Heart left ventricle (tissue), 16 donors: ENCODE measurements at places on chromosomes 7 and 10. TPM values are rescaled to one million over a fixed set of nuclear protein-coding genes. Genes with fewer than 3 reads are reported as not detected.

DNA sequence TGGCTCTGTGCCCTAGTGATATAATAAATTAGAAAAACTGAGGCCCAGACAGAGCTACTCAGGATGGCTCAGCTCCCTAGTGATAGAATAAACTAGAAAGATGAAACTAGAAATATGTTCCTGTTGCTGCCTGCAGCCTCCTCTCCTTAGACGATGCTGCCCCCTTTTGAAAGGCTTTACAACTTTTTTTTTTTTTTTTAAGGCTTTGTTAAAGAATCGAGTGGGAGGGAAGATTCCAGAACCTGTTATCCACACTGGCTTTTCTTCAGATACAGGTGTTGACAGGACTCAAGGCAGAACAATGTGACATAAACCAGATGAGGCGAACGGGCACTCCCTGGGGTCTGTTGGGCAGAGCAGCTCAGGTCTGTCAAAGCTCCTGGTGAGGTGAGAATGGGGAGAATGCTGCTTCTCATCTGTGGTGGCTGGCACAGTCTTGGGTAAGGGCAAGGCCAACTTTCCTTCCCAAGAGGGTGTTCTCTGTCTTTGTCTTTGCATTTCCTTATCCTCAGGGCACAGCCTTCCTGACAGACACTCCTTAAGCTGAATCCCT lies 175.1 kb downstream of the COBL start:
- no peak for DNase-seq

DNA sequence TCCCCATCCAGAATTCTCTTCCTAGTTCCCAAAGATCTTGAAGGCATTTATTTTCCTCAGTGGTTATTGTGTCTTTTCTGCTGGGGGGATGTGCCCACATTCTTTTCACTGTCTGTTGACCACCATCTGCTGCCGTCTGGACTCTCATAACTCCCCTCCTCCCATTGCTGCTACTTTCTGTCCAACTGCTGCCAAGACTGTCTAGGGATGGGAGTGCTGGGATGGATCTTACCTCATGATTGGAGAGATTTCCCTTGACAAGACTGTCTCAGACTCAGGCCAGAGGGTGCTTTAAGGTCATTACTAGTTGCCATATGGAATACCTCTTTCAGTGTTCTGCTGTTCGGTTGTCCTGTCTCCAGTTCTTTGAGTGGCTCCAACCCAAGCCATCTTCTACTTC lies 141.6 kb downstream of the C1GALT1 start:
- no peak for DNase-seq

- no peak for DNase-seq
Measured at GRCh38 chr10:86862373-86862772, 95.0 kb downstream of the MMRN2 start.

DNA sequence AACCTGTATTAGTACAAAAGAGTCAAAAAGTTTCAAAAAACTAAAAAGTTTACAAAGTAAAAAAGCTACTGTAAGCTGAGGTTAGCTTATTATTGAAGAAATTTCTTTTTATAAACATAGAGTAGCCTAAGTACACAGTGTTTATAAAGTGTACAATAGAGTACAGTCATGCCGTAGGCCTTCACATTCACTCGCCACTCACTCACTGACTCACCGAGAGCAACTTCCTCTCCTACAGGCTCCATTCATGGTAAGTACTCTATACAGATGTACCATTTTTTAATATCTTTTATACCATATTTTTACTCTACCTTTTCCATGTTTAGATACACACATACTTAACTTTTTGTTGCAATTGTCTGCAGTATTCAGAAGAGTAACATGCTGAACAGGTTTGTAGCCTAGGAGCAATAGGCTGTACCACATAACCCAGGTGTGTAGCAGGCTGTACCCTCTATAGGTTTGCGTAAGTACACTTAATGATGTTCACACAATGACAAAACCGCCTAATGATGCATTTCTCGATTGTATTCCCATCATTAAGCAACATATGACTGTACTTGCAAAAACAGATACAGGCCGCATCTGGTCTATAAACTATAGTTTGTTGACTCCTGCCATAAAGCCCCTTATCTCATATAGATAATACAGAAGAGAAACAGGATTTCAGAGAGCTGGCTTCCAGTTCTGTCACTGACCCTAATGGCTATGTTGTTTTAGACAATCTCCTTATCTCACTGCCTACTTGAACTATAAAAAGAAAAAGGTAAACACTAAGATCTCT lies 438.8 kb downstream of the HTR7 start:
- DNase-seq: no peak

DNA sequence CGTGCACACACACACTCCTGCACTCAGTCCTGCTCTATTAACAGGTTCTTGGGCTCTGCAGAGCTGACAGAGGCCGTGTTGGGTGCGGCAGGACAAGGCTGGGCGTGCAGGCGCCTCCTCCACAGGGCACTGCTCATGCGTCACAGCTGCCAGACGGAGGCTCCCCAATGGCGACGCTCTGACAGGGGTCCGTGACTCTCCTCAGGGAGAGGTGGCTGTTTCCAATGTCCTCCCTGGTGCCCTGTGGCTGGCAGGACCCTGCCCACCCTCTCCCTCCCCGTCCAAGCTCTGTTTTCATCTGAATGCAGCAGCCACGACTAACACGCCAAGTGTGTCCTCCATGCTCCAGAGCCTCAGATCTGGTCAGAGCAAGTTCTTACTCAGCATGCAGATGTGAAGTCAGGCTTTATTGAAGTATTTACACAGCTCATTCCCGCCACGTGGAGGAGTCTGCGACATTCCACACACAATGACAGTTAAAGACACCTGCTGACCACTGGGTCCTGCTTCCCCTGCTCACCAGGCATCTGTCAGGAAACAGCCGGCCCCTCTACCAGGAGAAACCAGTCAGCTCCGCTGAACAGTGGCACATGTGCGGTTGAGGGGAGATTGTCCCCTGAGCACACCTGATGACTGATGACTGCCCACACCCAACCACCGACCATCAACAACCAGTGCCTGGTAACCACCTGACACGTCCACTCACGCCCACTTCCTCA lies 116.7 kb downstream of the VIPR2 start:
- peak; percentile 11 for DNase-seq

DNA sequence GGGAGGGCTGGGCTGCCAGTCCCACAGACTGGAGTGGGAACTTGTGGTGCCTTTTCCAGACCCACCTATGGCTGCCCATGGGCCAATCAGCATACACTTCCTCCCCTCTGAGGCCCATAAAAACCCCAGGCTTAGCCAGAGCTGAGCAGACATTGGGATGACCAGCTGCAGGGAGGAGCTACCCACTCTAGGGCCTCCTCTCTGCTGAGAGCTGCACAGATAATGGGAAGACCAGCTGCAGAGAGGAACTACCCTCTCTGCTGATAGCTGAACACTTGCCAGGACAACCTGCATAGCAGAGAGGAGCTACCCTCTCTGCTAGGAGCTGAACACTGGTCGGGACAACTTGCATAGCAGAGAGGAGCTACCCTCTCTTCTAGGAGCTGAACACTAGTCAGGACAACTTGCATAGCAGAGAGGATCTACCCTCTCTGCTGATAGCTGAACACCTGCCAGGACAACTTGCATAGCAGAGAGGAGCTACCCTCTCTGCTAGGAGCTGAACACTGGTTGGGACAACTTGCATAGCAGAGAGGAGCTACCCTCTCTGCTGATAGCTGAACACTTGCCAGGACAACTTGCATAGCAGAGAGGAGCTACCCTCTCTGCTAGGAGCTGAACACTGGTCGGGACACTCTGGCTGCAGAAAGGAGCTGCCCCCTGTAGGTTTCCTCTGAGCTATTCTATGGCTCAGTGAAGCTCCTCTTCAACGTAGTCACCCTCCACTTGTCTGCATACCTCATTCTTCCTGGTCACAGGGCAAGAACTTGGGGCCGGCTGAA lies 88.3 kb upstream of the CACUL1 start:
- DNase-seq: no peak

GRCh38 chr10:116809483-116810119 lies 39.7 kb upstream of the ENO4 start:
- DNase-seq: no peak

- DNase-seq: no peak
Measured at GRCh38 chr7:129665013-129665401, 53.5 kb downstream of the NRF1 start.

DNA sequence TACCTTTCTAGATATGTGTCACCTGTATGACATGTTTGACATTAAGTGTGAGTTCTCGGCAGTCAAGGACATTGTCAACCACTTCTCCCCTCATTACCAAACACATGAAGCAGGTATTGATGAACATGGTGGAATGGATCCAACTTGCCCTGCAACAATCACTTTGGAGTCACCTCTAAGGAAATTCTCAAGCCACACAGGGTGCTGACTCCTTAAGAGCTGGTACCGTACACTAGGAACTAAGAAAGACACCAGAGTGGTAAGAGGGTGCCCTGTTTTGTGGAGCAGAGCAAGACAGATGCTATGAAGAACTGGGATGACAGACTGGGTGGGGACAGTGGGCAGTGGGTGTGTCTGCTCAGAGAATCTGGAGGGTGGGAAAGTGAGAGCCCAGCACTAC lies 17.4 kb upstream of the SORBS1 start:
- no peak for DNase-seq

DNA sequence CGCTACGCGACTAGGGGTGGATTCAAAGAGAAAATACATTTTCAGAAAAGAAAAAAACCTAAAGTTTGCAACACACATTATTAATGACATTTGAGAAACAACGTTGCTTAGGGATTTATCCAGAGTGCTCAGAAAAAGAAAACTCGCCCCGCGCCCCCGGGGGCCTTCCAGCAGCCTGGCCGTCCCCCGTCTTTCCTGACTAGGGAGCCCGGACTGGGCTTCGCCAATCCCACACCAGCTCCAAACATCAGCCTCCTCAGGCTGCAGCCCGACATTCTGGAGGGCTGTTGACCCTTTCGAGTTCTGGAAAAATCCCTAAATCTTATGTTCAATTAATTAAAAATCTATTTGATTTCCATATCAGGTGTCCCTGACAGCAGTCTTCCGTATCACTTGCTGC lies 48.6 kb downstream of the CLEC2L start:
- DNase-seq: no peak

DNA sequence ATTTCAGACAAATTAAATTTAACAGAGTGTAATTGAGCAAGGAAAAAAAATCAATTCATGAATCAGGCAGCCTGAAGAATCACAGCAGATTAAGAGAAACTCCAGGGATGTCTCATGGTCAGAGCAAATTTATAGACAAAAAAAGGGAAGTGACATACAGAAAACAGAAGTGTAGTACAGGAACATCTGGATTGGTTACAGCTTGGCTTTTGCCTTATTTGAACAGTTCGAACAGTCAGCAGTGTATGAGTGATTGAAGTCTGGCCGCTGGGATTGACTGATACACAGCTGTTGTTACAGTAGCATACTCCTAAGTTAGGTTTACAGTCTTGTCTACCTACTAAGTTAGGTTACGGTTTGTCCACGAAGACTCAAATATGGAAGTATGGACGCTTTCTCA lies 255.3 kb downstream of the HPSE2 start:
- no peak for DNase-seq

DNA sequence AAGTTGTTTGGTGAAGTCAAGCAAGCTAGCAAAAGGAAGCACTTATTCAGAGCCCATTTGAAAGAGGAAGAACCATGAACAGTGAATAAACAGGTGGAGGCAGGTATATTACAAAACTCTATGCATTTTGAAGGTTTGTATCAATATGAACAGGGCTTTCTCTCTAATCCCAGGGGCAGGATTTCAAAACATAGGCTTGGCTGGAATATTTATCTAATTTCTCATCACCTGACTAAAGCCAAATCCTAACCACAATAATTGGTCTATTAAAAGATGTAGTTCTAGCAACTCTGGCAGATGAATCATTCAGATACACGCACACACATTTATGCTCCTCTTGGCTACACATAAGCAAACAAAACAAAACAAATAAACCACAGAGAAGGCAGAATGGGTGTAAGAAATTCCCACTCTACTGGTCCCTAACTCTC lies 554.4 kb downstream of the INHBA start:
- DNase-seq: no peak

DNA sequence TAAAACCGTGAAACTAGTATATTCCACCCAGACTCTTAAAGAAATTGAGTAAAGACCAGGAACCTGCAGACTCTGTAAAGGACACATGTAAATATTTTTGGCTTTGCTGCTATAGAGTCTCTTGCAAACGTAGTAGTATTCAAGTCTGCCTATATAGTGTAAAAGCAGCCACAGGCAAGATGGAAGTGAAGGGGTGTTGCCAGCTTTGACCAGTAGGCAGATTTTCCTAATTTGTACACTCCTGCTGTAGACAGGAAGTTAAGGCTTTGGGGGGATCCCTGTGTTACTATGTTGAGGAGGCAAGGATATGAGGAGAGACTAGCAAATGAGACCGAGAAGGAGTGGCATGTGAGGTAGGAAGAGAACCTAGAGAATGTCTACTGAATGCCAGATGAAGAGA lies 27.7 kb downstream of the WAC start:
- no peak for DNase-seq

- DNase-seq: no peak
Measured at GRCh38 chr10:88107296-88108097, 244.1 kb downstream of the PTEN start.

GRCh38 chr7:25246306-25246705 lies 18.0 kb upstream of the NPVF start:
- DNase-seq: no peak

NPSR1 gene
- not detected for total RNA-seq

ZNF25 gene
- 10.7 TPM for total RNA-seq

IGF2BP3 gene
- 0.30 TPM for total RNA-seq

TMEM236 gene
- total RNA-seq: 0.44 TPM

AOAH gene
- 42.0 TPM for total RNA-seq
